ENCODE measurements at places on chromosomes 1 and 21.

- DNase-seq = no peak
Measured at GRCh38 chr21:40623528-40623927, 223.4 kb downstream of the DSCAM start.

DNA sequence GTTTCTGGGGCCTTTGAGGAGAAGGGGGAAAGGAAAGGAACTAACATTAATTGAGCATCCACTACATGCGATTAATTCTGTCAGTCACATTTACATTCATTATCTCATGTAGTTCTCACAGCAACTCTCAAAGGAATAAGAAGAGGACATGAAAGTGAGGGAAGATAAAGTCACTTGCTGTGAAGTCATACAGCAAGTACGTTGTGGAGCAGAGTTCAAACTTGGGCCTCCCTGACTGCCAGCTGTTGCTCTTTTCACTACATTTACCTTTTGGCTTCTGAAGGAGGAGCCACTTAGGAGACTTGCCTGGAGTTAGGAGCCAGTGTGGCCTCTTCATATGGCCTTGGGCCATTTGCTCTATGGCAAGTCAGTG is 6.2 kb downstream of the ZNF691 start:
- no peak for DNase-seq

DNA sequence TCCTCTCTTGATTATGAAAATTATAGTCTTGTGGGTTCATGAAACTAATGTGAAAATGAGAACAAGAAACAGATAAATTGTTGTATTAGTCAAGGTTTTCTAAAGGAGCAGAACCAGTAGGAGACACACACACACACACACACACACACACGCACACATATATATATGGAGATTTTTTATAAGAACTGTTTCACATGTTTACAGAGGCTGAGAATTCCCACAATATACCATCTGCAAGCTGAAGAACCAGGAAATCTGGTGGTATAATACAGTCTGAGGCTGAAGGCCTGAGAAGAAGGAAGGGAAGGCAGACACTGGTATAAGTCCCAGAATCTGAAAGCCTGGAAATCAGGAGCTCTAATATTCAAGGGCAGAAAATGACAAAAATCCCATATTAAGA is 70.9 kb upstream of the RGS18 start:
- no peak for DNase-seq

DNA sequence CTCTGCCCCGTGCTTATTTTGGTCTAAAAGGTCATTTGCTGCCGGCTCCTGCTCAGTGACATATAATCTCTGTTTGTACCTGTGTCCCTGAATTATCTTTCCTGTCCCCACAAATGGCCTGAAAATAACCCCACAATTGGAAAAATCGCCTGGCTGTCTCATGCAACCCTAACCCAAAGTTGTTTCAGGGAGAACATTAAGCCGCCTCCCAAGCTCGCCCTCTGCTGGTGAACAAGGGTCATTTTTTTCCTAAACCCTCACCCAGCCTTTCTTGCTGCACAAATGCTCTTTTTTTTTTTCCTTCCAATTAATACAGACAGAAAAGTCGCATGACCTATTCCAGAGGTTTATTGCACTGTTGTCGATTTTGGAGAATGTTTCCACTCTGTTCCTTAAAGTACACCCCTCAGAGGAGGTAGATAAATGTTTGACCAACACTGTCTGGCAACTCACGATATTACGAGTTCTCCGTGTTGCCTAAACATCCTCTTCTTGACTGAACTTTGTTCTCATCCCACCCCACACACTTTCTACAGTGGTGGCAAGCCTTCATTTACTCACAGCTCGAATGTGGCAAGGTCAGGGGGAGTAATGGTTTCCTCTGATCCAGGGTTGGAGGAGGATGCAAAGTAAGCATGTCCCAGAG is 148.7 kb downstream of the ZZZ3 start:
- DNase-seq = no peak

GRCh38 chr21:44530221-44530902 is 9.6 kb downstream of the KRTAP10-1 start:
- DNase-seq = no peak

GRCh38 chr1:174157157-174157806 is 2.0 kb upstream of the RABGAP1L start:
- no peak for DNase-seq

DNA sequence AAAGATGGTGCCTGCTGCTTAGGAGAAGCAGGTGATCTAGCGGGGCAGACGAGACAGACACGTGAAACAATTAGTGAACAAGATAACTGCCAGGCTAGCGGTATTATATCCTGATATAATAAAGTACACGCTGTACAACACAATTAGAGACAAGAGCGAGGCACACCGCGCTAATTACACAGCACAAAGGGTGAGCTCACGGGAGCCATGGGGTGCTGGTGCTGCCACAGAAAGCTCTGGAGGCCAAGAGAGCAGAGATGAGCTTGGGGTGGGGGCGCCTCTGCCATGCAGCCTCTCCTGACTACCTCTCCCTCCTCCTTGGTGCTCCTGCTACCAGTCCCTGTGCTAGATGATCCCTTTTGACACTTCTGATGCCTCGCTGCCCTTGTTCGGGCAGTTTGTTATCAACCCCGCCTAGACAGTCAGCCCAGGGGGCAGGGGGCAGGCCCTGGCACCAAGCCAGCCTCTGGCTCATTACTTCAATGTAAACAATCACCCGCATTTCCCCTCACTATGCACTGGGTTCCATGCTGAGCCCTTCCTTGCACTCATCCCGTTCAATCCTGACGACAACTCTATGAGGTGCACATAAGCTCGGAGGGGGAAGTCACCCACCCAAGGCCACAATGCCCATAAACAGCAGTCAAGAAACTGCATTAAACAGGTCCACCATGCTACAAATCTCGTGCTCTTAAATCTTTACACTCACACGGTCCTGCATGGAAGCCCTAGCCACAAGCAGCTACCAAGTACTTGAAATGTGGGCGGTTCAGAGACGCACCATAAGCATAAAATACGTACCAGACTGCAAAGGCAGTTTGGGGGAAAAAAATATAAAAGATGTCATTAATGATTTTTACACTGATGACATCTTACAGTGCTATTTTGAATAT is 103.0 kb downstream of the SSBP3 start:
- no peak for DNase-seq

GRCh38 chr1:236768601-236769000 is 26.5 kb upstream of the MTR start:
- no peak for DNase-seq

DNA sequence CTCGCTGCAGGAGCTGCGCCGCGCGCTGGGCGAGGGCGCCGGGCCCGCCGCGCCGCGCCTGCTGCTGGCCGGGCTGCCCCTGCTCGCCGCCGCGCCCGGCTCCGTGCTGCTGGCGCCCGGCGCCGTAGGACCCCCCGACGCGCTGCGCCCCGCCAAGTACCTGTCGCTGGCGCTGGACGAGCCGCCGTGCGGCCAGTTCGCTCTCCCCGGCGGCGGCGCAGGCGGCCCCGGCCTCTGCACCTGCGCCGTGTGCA is 730 bp downstream of the OLIG1 start:
- DNase-seq = no peak

GRCh38 chr1:53022179-53022578 is 39.8 kb upstream of the PODN start:
- no peak for DNase-seq

All from AG04449 (cell line).